ENCODE measurements at places on chromosomes 3 and 15. TPM values are rescaled to one million over a fixed set of nuclear protein-coding genes. Genes with fewer than 3 reads are reported as not detected.

The NOX5 gene
- not detected for total RNA-seq

The GOLGA8K gene
- total RNA-seq = 0.77 TPM

The WWTR1 gene
- 0.27 TPM for total RNA-seq

The SNX22 gene
- total RNA-seq = 0.60 TPM
